H4 (cell line): ENCODE measurements at places on chromosomes 1 and 21. TPM values are rescaled to one million over a fixed set of nuclear protein-coding genes. Genes with fewer than 3 reads are reported as not detected.

The PGLYRP3 gene
- total RNA-seq, result not detected in 2 replicates

The SLC1A7 gene
- 0.60 and 2.4 TPM in 2 replicates for total RNA-seq

The RNF186 gene
- total RNA-seq, result not detected in 2 replicates

The LRRC38 gene
- total RNA-seq, result not detected in 2 replicates

The ITGB2 gene
- 0.91 and 1.9 TPM in 2 replicates for total RNA-seq

The PLA2G2F gene
- total RNA-seq, result not detected in 2 replicates

The BMP8B gene
- 0.08 and 0.19 TPM in 2 replicates for total RNA-seq

The KCNC4 gene
- total RNA-seq, result 0.12 and 0.72 TPM in 2 replicates

The AIRE gene
- total RNA-seq, result not detected in 2 replicates

The CFAP45 gene
- 0.21 and 0.62 TPM in 2 replicates for total RNA-seq

The TEDDM1 gene
- not detected in 2 replicates for total RNA-seq

The PDPN gene
- total RNA-seq, result 2.6 and 3.6 TPM in 2 replicates

The CD1B gene
- total RNA-seq, result not detected in 2 replicates

The UHMK1 gene
- total RNA-seq, result 44.4 and 52.3 TPM in 2 replicates

The SEC16B gene
- 0.04 and 0.27 TPM in 2 replicates for total RNA-seq

The NGF gene
- total RNA-seq, result not detected in 2 replicates

The SAMD13 gene
- total RNA-seq, result 0.29 and 2.3 TPM in 2 replicates

The KLF17 gene
- total RNA-seq, result not detected in 2 replicates

The DCST2 gene
- total RNA-seq, result not detected in 2 replicates

The MIXL1 gene
- not detected in 2 replicates for total RNA-seq

The FCGR3A gene
- total RNA-seq, result not detected in 2 replicates

The MPZ gene
- 0.27 and 0.39 TPM in 2 replicates for total RNA-seq

The OR2L3 gene
- total RNA-seq, result not detected in 2 replicates
